GM12891 (cell line): ENCODE measurements at places on chromosomes 12 and 14.

DNA sequence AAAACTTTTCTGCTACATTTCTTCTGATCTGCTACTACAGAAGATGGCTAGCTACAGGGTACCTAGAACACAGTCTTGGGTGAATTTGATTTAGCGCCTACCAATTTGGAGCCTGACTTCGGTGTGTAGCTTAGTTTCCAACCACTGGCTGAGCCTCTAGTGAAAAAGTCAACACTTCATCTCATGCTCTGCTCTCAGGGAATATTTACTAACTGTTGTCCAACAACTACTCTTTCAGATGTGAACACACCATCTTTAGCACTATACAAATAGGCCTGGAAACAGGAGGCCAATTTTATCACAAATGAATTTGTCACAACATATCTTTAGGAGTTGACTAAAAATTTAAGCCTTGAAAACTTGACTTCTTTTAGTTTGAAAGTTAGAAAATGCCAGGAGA is 167.9 kb downstream of the NELL2 start:
- no peak for DNase-seq

DNA sequence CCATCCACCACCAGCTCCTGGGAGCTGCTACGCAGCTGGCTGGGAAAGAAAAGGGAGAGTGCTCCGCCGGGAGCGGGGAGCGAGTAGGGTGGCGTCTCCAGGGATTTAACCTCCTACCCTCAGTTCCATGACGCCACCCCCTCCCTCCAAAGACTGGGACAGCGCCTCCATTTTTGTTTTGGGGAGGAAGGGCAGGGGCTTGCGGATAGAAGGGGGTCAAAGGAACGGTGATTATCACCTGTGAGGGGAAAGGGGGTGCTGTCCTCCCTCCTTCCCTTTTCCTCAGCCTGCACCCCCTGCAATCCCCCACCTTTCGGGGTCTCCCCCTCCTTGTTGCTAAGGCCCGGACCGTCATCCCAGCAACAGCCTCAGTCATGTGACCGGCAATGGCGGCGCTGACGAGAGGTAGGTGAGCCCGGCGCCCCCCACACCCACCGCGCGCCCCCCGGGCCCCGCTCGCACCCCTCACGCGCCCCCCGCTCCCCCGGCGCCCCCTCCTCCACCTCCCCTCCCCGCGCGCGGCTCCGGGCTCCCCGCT is at the start of gene DTX3:
Gene DTX3 (plus strand): TSS at position 371 of the 538 bp plus-strand sequence. CDS start 1,694 bp downstream, outside the sequence.
- peak; percentile 62 for DNase-seq

DNA sequence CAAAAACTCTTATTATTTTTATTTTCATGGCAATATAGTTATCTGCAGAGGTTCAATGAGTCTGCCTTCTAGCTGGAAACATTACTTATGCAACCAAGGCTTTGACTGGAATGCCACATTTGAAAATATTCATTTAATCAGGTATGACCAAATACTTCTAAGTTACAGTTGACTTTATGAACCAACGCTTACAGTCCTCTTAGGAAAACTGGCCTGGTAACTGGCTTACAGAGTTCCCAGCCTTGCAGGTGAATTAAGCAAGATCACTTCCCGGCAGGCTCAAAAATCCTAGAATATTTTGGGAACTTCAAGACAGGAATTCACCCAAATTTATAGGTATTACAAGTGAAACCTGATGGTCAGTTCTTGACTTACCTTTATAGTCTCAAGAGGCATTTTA is 12.3 kb downstream of the LRP6 start:
- no peak for DNase-seq

DNA sequence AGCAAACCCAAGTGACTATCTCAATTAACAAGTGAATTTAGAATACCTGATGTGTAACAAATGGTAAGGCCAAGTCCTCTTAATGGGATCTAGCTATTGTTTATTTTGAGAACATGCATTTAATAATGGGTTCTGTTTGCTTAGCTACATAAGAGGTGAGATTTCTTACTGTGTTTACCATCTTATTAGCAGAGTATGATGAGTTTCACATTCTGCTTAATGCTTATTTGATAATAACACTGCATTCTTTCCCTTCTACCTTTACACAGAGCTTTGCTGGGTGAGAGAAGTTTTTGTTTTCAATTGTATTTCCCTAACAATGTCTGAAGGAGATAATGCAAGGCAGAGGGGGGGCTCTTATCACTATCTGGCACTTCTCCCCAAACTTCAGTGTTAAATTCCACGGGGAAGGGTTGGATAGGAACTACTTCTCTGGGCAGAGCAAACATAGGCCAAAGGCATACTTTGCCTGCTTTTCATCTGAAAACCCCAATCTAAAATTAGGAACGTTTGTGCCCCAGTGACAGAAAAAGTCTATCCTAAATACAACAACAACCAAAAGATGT is 129.0 kb upstream of the ATXN7L3B start:
- DNase-seq: no peak

DNA sequence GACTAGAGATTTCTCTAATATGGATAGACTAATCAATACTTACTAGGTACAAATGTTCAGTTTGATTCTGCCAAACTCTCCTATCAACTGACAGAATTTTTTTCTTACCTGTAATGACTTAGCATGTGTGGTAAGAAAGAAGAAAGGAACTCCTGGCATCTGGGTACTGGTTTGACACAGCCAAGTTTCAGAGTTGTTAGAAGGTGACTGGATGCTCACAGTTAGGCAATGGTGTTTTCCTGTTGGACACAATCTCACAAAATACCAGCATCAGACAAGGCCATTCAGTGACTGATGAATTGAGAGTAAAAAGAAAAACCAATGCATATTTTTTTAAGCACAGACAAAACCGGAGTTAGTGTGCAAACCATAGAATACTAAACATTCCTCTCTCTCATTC is 4.2 kb downstream of the MUCL1 start:
- DNase-seq: no peak

GRCh38 chr12:53677016-53677799 is 1.3 kb upstream of the ATP5MC2 start:
- DNase-seq: no peak

DNA sequence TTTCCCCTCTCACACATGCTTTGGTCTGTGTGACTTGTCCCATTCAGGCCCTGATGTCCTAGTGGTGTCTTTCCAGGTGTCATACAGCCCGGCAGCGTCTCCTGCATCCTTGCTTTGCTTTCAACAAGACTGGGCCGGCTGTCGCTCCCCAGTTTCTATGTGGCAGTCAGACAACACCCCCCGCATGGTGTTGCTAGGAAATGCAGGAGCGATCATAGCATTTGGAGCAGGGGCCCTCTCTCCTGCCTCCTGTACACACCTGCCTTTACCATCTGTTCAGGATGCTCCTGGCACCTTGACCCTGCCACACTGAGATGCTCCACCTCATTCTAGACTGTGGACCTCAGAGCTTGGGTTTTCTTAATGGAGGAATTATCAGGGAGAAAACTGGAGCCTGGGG is 29.5 kb downstream of the CACNA1C start:
- DNase-seq: no peak

DNA sequence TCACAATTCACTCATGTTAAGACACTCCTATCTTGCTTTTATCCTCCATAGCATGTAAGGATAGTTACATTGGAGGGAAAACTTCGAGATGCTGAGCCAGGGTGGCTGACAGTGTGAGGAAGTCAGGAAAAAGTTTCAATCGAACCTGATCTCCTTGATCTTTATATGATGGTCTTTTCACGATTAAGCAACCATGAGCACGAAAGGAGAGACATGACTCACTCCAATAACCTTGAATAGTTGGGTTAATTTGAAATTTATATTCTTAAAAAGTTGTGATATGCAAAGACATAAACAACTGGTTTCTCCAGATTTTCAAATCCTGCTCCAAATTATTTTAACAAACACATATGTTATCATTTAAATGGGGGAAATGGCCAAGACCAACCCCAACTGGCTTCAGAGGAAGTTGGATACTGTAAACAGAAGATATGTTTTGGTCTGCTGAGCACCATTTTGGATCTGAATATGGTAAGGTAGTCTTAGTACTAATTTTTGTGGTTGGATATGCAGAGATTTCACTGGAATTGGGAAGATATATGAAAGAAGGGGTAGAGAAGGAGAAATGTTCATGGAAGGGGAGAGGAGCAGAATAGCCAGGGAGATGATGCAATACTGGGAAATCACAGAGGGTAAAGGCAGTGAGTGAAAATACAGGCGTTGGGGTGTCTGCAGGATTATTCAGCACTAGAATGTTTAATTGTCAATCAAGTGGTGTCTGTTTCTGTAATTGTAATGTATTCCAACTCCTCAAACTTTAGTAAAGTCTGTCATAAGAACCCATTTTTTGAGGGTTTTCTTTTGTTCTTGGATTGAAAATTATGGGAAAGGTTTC is 185.2 kb upstream of the SLC38A2 start:
- DNase-seq: no peak

DNA sequence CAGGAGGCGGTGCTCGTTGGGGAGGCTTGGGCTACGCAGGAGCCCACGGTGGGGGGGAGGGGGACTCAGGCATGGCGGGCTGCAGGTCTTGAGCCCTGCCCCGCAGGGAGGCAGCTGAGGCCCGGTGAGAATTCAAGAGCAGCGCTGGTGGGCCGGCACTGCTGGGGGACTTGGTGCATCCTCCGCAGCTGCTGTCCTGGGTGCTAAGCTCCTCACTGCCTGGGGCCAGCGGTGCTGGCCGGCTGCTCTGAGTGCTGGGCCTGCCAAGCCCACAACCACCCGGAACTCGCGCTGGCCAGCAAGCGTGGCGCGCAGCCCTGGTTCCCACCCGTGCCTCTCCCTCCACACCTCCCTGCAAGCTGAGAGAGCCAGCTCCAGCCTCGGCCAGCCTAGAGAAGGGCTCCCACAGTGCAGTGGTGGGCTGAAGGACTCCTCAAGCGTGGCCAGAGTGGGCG is 3.2 kb downstream of the METTL25 start:
- DNase-seq: no peak

GRCh38 chr12:95648990-95649791 is 97.9 kb upstream of the USP44 start:
- DNase-seq: no peak

- DNase-seq: no peak
Observed at GRCh38 chr12:52956987-52957386, 8.1 kb downstream of the KRT18 start.

DNA sequence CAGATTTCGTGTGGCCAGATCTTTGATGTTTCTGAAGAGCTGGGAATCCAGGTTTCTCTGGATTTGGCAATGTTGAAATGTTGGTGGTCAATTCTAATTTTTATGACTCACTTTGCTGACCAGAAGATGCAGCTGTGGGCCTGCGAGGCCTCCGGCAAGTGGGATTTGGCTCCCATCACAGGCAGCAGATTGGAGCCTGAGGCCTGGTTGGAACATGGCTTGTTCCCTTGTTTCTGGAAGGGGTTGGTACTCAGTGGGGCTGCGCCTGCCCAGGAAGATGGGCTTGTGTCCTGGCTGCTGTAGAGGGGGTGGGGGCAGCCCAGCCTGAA is 23.1 kb downstream of the FBRSL1 start:
- DNase-seq: no peak

DNA sequence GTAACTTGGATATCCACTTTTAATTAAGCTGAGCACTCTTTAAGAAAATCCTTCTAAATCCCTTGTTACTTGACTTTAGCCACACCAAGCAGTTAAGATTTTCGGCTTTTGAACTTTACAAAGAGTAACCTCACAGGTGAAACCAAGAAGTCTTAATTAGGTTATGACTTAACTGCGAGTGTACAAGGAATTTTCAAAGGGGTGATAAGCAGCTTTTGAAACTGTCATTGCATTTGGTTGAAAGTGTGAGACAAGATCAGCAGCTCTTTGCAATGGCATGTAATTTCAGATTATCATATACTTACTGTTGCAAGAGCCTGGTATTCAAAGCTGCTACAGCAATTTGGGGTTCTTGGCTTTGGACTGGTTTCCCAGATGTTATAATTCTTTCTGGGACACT is 137.5 kb downstream of the TMEM117 start:
- no peak for DNase-seq

DNA sequence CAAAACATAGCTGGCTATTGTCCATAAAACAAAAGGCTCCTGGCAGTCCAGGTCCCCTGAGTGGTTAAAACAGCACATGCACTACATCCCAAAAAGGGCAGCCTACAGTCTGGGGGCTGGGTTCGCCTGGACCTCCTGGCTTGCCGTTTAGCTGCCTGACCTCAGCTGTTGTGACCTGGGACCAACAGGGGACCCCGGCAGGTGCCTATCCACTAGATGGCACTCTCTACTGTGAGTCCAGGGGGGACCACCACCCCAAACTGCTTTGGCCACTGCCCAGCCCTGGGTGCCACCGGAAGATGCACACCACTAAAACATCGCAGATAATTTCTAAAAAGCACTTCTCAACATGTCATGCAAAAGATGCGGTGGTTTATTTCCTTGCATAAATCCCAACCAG is 2.9 kb upstream of the RTL1 start:
- no peak for DNase-seq

GRCh38 chr12:95193139-95193538 is 24.1 kb downstream of the FGD6 start:
- no peak for DNase-seq

DNA sequence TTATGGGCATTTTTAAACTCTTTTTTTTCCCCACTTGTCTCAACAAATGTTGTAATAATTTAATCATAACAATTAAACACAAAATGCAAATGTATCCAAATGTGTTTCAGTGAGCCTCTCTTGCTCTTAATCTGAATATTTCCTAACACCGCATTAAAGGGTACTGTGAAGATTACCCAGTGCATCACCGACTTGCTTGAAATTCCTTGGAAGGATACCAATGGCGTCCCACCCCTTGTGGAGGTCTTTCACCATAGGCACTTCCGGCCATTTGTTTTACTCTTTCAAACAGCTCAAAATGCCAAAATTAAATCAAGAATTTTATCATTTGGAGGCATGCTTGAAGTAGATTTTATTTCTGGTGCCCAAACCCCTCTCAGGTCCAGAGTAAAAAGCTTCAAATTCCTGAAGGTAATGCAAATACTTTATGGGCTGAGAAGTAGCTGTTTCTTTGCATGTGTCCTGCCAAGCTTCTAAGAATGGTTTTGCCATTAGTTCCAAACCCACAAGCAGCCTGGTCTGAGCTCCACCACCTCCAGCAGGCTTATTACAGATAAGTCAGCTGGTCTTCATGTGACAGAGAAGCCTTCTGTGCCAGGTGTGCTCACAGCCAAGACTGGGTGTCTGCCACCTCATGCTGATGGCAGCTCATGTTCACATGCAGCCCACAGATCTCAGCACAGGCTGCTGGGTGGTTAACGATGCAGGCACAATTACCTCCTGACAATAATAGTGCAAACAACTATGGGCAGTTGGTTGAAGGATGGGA is 16.4 kb upstream of the NUDT4 start:
- no peak for DNase-seq

DNA sequence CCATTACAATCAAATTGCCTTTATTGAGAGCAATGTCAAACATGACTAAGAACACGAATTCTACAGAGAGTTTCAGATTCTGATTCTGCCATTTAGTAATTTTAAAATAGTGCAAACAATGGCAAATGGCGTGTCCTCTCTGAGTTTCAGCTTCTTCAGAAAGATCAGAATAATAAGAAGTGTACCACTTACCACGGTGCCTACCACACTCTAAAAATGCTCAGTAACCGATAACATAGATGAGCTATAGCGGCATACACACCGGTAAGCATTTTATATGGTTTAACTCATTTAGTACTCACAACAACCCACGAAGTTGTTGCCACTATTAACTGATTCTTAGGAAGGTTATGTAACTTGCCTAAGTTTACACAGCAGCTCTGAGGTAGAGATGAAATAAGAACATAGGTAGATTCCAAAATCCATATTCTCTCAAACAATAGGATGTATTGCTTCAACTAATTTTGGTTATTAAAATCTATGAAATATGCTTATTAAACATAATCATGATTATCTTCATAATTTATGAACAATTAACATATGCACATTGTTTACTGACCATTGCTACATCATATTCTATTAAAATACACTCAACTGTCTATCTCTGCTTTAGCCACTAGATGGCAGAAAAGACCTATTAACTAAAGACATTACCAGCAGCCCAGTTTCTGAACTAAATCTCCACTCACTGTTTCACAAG is 38.3 kb downstream of the SLC6A15 start:
- DNase-seq: no peak
